Activated T-cell treated with anti-CD3 and anti-CD28 coated beads, Interleukin-2, amount 50 U/mL, for 1 hour (primary cell): ENCODE measurements at places on chromosomes 5 and 9.

DNA sequence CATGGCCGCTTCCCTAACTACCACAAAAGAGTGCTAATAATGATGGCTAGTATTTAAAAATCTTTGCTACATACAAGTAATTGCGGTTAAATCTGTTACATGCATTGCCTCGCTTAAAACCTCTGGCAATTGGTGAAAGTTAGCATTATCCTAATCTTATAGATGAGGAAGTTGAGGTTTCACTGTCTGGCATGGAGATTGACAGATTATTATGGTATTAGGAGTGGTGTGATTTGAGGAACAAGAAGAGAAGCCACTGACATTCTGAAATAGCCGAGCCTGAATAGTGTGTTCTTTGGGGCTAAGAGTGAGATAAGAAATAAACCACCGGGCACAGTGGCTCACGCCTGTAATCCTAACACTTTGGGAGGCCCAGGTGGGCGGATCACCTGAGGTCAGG is 45.3 kb upstream of the DPYSL3 start:
- DNase-seq: no peak

DNA sequence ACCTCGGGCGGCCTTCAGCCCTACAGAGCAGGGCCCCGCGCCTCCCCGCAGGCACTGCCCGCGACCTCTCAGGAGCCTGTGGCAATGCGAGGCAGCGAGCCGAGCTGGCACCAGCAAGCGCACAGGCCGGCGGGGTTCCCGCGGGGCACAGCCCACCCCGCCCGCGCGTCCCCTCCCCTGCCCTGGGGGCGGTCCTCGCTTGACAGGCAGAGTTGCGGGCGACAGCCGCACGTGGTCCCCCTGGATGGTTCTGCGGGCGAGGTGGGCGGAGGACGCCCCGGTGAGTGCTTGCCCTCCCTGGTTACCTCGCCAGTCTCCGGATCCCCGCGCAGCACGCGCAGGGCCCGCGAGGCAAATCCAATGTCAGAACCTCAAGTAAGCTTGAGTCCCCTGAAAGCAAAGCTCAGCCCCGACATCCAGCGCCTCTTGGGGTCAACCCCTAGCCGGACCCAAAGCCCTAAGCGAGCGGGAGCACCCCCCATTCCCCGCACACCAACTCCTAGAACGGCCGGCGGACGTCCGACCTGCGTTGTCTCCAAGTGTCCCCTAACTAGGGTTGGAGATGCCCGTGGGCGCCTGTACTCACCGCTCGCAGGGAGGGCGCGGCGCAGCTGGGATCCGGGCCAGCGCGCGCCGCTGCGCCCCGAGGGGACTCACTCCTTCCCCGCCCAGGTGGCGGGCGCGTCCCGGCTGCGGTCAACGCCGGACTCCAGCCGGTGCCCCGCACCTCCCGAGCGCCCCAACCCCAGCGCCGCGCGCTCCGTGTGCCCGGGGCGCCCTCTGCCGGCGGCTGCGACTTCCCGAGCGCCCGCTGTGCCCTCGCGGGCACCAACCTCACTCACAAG is at the start of gene DRD1:
DRD1 (minus strand) TSS at position 123 of the 845 bp plus-strand sequence. CDS start 1,083 bp downstream, outside the sequence.
- DNase-seq: peak; percentile 62

GRCh38 chr9:77751341-77752091 is 103.4 kb upstream of the GNA14 start:
- DNase-seq: no peak

DNA sequence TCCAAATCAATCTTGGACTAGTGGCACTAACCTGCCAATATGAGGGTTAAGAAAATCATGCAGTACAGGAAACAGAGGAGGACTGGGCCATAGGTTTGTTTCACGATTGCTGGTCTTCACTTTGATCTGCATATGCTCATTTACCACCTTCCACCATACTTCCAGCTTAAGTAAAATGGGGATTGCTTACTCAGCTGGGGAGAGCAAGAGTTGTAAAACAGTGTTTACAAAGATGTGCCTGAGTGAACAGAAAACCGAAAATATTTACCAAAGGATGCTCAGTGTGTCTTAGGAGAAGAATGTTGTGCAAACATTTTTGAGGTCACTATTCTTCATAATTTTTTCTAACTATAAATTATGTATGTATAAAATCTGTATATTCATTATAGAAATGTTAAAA is 65.1 kb upstream of the DNAH5 start:
- DNase-seq: no peak

GRCh38 chr9:4596165-4596922 is 65.8 kb upstream of the PLPP6 start:
- peak; percentile 48 for DNase-seq

DNA sequence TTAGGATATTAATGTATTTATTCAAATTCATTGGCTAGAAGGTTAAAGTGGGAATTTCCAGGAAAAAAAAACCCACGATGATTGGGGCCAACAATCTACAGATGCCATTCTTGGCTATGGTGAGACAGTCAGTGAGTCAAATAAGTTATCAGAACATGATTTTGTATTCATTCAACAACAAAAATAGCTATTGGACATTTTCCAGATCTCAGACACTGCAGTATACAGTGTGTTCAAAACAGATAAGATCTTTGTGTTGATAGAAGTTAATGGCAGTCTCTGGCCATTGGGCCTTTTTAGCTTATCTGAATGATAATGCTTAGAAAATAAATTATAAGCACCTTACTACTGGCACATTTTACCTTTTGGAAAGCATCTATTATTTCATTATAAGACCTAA is 547.7 kb downstream of the MAT2B start:
- no peak for DNase-seq

DNA sequence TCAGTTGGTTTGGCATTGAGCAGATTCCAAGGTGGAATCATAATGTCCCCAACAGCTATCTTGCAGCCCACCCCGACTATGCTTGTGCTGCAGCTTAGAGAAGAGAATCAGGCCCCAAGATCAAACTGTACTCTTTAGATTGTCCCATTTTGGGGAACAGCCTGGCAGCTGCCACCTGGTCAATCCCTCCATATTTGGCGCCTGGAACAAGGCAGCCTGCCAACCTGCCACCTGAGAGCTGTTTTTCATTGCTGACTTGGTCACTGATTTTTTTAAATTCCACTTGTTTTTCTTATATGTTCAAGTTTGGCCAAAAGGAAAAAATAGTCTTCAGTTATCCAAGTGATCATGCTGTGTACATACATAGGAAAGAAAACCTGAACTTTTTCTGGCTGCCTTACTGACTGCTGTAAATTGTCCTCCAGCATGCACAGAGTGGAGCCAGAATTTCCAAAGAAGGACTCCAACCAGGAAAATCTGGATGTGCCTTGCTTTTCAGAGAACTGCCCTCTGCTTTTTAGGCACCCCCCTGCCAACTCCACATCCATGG is 504.2 kb downstream of the ENC1 start:
- DNase-seq: no peak

DNA sequence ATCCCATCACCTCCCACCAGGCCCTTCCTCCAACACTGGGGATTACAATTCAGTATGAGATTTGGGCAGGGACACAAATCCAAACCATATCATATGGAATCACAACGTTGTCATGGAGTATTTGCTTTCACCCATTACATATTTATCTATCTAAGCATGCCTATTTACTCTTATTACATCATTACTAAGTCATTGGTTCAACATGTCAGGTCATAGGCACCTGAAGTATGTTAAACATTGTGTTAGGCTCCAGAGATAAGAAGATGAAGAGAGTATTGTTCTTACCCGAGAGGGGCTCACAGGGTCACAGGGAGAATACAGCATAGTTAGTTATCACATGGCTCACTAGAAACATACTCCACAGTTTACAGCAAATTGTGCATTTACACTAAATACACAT is 150.5 kb downstream of the TMEM161B start:
- no peak for DNase-seq

DNA sequence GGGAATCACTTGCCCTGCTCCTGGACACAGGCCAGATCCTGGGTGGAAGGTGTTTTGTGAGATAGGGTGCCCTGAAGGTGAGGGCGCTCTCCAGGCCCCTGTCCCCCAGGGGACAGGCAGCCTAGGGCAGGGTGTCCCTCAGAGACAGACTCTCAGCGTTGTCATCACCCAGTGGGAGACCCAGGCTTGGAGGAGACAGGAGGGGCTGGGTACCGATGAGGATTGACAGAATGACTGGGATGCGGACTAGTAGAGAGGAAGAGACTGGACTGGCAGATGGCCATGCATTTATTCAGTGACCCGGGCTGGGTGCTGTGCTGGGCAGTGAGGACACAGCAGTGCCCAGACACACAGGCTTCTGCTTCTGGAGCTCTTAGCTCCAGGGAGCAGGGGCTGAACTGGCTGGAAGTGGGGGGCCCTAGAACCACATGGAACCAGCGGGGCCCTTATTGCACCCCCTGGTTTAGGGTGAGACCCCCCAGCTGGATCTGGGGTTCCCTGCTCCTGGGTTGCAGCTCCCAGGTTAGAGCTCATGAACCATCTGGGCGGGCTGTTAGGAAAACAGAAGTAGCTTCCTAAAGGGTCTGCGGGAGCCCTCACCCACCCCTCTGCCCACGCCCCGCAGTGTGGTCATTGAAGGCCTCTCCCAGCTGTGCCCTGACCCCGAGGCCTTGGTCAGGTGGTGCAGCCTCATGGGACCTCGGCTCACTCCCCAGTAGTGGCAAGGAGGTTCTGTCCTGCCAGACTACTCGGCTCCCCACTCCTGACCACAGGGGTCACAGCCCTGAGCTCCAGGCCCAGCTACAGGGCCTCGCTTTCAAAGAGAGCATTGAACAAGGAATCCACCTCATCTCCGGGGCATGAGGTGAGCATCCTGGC is 116.7 kb upstream of the LMX1B start:
- no peak for DNase-seq

DNA sequence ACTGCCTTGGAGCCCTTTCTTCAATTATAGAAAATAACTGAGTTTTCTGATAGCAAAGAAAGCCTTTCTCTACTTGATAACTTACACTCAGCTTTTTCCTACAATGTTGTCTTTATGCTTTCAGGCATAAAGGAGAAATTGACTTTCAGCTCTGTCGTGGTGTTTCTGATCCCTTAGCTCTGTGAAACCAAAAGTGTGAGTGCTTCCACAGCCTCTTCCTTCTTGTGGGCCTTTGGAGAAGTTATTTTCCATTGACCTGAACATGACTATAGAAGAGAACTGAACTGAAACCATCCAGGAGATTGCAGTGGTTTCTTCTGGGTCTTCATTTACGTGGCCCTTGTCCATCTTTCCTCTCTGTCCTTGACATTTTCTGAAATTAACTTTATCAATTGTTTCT is 59.5 kb upstream of the EQTN start:
- no peak for DNase-seq

DNA sequence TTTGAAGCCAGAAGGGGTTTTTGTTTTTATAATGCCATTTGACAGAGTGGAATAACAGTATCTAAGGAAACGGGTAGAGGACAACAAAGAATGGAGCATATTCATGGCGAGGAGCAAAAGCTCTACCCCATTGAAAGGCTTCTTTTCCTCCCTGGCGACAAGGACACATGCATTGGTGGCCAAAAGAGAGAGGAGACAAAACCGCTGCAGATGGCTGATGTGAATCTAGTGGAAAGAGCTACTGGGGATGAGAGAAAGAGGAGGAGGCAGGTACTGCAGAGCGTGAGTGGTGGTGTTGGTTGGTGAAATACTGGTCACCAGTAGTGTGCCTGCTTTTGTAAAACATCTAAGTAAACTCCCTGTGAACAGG is 491 bp downstream of the APC start:
- DNase-seq: no peak

DNA sequence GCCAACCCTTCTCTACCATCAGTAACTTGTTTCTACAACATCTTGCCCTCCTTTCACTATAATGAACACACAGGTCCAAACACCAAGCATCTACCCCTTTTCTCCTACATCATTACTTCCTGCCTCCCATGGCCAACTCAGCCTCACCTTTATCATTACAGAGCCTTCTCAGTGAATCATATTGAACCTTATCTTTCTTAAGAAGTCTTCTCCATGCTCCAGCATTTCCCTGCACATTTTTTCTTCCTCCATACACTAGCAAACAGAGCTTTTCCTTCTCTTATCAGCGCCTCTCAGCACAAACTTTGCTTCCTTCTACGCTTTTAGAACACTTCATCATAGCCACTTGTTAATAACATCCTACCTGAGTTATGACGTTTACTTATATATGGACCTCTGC is 148.2 kb downstream of the ARL15 start:
- DNase-seq: no peak

- DNase-seq: no peak
These were observed 1.1 kb upstream of the ANKDD1B start for GRCh38 chr5:75610201-75610600.

GRCh38 chr5:92353107-92354030 is 970.3 kb upstream of the ARRDC3 start:
- no peak for DNase-seq

GRCh38 chr9:92140754-92141143 is 25.5 kb upstream of the SPTLC1 start:
- no peak for DNase-seq
